Kidney (tissue), 22 donors: ENCODE measurements at places on chromosomes 6 and 20.

- no peak for DNase-seq
- H3K27ac ChIP-seq: no peak overlapping the region
- peaks cover 12% of the 10 kb centered on the region for H3K4me1 ChIP-seq
- no peak overlapping the region for H3K4me3 ChIP-seq
Measured at GRCh38 chr6:149094156-149094555, 223.4 kb upstream of the TAB2 start.

DNA sequence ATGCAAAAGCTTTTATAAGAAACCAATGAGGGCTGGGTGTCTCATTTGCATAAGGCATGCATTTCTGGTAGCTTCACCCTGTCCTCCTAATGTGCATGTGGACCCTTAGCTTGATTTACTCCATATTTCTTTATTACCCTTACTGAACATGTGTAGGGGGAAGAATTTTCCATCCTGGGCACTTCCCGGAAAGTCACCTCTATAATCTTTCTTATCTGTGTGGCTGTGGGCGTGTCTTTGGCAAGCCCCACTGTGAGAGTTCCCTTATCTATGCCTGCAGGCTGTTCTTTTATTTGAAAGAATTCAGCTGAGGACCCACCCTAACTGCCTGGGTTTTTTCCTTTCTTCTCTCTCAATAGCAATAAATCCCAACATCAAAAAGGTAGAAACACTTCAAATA is 627.8 kb downstream of the DOK5 start:
- no peak for DNase-seq
- no peaks in the 10 kb centered on the region for H3K36me3 ChIP-seq
- no peaks in the 10 kb centered on the region for H3K27me3 ChIP-seq
- H3K4me3 ChIP-seq: no peak overlapping the region
- H3K4me1 ChIP-seq: no peaks in the 10 kb centered on the region

GRCh38 chr6:157148391-157149323 is 174.7 kb downstream of the TMEM242 start:
- H3K36me3 ChIP-seq: peaks cover 2% of the 10 kb centered on the region
- peak overlapping the region; percentile 65 for H3K27ac ChIP-seq
- no peaks in the 10 kb centered on the region for H3K27me3 ChIP-seq
- H3K4me3 ChIP-seq: no peak overlapping the region
- peaks cover 2% of the 10 kb centered on the region for H3K4me1 ChIP-seq

DNA sequence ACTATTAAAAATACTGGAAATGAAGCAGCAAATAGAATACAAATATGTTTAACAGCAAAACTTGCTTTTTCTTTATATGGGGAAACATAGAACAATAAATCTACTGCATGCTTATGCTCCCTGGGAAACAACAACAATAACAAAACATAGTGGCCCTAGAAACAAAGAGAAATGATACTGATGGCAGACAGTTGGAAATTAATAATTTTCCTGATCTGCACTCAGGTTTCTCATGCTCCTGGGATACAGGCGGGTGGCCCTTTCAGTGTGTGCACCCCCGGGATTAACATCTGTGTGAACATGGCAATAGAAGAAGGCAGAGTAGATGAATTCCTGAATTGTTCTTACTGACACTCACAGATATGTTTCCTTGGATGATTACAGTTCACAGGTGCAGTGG is 209.2 kb upstream of the TBX18 start:
- H3K4me1 ChIP-seq: no peaks in the 10 kb centered on the region
- no peaks in the 10 kb centered on the region for H3K27me3 ChIP-seq
- H3K4me3 ChIP-seq: no peak overlapping the region
- DNase-seq: no peak
- no peak overlapping the region for H3K27ac ChIP-seq
- no peaks in the 10 kb centered on the region for H3K36me3 ChIP-seq

GRCh38 chr20:49447946-49448809 is 34.3 kb downstream of the KCNB1 start:
- H3K4me1 ChIP-seq: no peaks in the 10 kb centered on the region
- no peaks in the 10 kb centered on the region for H3K27me3 ChIP-seq
- H3K36me3 ChIP-seq: no peaks in the 10 kb centered on the region
- DNase-seq: no peak

DNA sequence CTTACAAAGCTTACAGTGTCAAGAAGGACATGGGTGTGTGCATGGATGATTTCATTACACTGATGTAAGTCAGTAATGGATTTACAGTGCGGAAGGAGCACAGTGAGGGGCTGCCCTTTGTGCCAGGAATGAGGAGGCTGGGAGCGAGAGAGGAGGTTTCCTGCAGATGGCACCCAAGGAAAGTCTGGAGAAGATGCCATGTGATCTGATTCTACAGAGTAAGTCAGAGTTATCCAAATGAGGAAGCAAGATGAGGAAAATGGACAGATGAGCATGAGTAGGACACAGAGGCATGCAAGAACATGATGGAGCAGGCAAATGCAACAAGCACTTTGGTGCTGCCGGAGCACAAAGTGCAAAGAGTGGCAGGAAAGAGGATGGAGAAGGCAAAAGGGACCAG is 29.7 kb downstream of the MAP7 start:
- no peaks in the 10 kb centered on the region for H3K36me3 ChIP-seq
- no peak overlapping the region for H3K4me3 ChIP-seq

DNA sequence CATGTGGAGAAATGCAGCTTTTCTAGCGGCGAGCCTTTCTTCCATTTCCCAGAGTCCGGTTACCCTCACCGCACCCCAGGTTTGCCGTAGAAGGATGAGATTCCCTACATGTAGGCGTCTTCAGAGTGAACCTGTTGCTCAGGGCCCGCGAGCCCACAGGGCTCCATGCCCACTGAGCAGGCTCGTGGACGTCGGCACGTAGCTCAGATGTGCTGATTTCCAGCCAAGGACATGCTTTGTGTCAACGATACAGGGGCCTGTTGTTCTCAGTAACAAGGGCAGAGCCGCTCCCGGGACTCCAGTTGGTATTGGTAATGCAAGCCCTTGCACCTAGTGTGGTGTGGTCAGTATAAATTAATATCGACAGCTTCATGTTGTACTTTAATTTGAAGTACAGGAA is 159.6 kb downstream of the MTHFD1L start:
- no peaks in the 10 kb centered on the region for H3K36me3 ChIP-seq
- DNase-seq: peak; percentile 27
- H3K27ac ChIP-seq: no peak overlapping the region
- peaks cover 23% of the 10 kb centered on the region for H3K4me1 ChIP-seq
- no peaks in the 10 kb centered on the region for H3K27me3 ChIP-seq

GRCh38 chr20:4483486-4483885 is 238.2 kb upstream of the PRND start:
- no peaks in the 10 kb centered on the region for H3K4me1 ChIP-seq
- no peaks in the 10 kb centered on the region for H3K36me3 ChIP-seq
- no peaks in the 10 kb centered on the region for H3K27me3 ChIP-seq
- H3K4me3 ChIP-seq: no peak overlapping the region
- DNase-seq: no peak

GRCh38 chr6:114367315-114367961 is 24.6 kb upstream of the HS3ST5 start:
- no peak overlapping the region for H3K27ac ChIP-seq
- H3K36me3 ChIP-seq: no peaks in the 10 kb centered on the region
- no peaks in the 10 kb centered on the region for H3K27me3 ChIP-seq
- H3K4me3 ChIP-seq: no peak overlapping the region
- no peaks in the 10 kb centered on the region for H3K4me1 ChIP-seq

- H3K27ac ChIP-seq: no peak overlapping the region
- H3K4me1 ChIP-seq: no peaks in the 10 kb centered on the region
- no peak overlapping the region for H3K4me3 ChIP-seq
- no peak for DNase-seq
Measured at GRCh38 chr6:1572892-1573291, 36.8 kb upstream of the FOXC1 start.

DNA sequence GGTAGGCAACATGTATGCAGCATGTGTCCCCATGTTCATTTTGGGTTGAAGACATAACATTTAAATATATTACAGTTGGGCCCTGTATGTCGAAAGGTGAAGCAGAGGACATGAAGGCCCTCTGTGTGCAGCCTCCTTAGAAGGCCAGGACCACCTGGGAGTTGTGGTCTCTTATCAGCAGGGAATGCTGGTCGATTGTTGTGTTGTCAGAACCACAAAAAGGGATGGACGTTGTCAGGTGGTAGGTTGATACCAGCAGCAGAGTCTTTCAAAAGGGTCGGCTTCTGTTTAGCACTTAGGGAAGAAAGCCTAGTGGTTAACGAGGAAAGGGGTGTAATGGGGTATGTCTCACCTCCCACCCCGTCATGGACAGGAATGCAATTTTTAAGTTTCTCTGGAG is 67.3 kb upstream of the SLC22A1 start:
- peaks cover 4% of the 10 kb centered on the region for H3K36me3 ChIP-seq
- H3K4me1 ChIP-seq: peaks cover 15% of the 10 kb centered on the region
- no peak for DNase-seq
- no peaks in the 10 kb centered on the region for H3K27me3 ChIP-seq
- H3K27ac ChIP-seq: no peak overlapping the region

GRCh38 chr6:36493319-36493718 is 50.5 kb downstream of the KCTD20 start:
- H3K4me1 ChIP-seq: no peaks in the 10 kb centered on the region
- H3K4me3 ChIP-seq: no peak overlapping the region
- DNase-seq: no peak
- no peak overlapping the region for H3K27ac ChIP-seq
- no peaks in the 10 kb centered on the region for H3K27me3 ChIP-seq

DNA sequence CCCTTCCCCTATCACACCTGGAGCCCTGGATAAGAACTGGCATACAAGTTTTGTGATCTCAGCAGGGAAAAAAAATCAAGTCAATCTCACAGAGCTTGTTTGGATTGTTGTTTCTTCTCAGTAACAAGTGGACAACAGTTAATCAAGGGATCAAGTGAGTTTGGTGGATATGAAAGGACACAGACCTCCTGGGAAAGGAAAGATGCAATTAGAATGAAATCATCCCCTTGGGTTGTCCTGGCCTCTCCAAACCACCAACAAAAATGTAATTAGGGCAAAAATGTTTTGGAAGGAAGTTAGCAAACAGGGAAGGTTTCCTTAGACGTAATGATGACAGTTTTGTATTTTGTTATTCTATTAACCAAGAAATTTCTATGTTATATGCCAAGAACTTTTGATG is 99.1 kb upstream of the PRDM1 start:
- H3K27me3 ChIP-seq: peaks cover 62% of the 10 kb centered on the region
- H3K4me1 ChIP-seq: peaks cover 5% of the 10 kb centered on the region
- H3K27ac ChIP-seq: no peak overlapping the region
- no peak overlapping the region for H3K4me3 ChIP-seq
- DNase-seq: no peak

- H3K36me3 ChIP-seq: no peaks in the 10 kb centered on the region
- no peaks in the 10 kb centered on the region for H3K4me1 ChIP-seq
- no peak overlapping the region for H3K27ac ChIP-seq
- no peak for DNase-seq
Measured at GRCh38 chr6:167987396-167988153, 9.9 kb upstream of the KIF25 start.

- no peak overlapping the region for H3K27ac ChIP-seq
- no peak overlapping the region for H3K4me3 ChIP-seq
- H3K36me3 ChIP-seq: no peaks in the 10 kb centered on the region
- DNase-seq: no peak
Measured at GRCh38 chr20:11714886-11715285, 202.8 kb upstream of the BTBD3 start.

DNA sequence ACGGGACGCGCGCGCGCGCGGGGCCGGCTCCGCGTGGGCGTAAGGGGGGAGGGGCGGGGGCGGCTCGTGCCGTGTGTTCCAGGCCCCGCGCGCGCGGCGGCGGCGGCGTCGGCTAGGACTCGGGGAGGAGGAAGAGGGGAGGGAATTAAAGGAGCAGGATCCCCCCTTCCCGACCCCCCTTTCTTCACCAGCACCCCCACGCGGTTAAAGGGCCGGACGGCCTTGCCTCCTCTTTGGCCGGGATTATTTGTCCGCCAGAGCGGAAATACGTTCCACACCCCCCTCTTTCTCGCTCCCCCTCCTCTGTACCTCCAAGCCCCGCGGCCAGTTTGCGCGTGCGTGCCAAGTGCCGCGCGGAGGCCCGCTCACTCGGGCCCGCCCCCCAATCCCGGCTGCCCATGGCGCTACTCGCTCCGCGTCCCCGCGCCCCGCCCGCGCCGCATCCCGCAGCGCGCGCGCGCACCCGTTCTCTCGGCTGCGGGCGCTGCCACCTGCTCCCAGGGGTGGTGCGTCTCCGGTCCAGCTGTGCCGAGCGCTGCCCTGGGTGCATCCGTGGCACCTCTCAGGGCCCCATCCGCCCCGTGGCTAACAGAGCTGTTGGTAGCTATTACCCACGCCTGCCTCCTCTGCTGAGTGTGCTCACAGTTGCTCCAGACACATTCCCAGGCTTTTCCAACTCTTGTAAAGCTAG is at the start of gene ZBTB12:
TSS of gene ZBTB12 (minus strand) at position 134 of the 691 bp plus-strand sequence. CDS start 781 bp downstream, outside the sequence.
- DNase-seq: peak; percentile 99
- no peaks in the 10 kb centered on the region for H3K36me3 ChIP-seq
- H3K4me1 ChIP-seq: peaks cover 13% of the 10 kb centered on the region

DNA sequence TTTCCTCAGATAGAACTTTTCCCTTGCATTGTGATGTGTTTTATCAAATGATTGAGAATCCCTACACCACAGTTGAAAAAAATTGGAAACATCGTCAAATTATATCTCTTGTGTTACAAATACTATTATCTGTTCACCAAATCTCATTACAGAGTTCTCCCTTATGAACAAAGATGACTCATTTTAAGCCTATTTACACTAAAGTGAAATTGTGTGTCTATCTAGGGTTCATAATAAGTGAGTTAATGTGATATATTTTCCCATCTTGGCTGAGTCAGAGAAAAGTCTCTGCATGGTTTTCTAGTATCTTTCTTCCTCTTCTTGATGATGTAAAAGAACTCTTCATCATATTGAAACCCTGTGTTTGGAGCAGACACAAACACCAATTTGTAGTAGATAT is 1263.3 kb upstream of the EYS start:
- no peaks in the 10 kb centered on the region for H3K4me1 ChIP-seq
- H3K36me3 ChIP-seq: no peaks in the 10 kb centered on the region
- no peak for DNase-seq
- H3K27ac ChIP-seq: no peak overlapping the region
- H3K4me3 ChIP-seq: no peak overlapping the region

- H3K4me1 ChIP-seq: no peaks in the 10 kb centered on the region
- H3K27ac ChIP-seq: no peak overlapping the region
- no peak overlapping the region for H3K4me3 ChIP-seq
- no peaks in the 10 kb centered on the region for H3K36me3 ChIP-seq
- H3K27me3 ChIP-seq: peaks cover 25% of the 10 kb centered on the region
Measured at GRCh38 chr6:101395345-101395744, 1.8 kb downstream of the GRIK2 start.

DNA sequence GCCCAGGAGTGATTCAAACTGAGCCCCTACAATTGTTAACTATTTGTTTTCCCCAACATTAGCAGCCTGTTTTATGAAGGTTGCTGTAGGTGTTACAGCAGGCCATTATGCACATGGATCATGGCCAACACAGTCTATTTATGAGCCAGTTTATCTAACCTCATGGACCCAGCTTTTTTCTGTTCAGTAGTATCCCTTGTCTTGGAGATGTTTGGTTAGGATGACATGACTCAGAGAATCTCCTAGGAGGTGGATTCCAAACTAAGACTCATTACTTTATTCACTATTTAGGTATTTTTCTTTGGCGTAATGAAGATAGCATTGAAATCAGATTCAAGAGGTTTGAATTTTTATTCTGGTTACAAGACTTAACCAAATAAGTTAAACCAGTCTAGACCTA is 62.8 kb upstream of the TFB1M start:
- no peaks in the 10 kb centered on the region for H3K27me3 ChIP-seq
- H3K36me3 ChIP-seq: no peaks in the 10 kb centered on the region
- no peak for DNase-seq
- H3K4me1 ChIP-seq: no peaks in the 10 kb centered on the region
